ENCODE measurements at places on chromosomes 7 and 10.
A peak's percentile ranks its signal among the peaks of the same experiment; 100 is the strongest.

DNA sequence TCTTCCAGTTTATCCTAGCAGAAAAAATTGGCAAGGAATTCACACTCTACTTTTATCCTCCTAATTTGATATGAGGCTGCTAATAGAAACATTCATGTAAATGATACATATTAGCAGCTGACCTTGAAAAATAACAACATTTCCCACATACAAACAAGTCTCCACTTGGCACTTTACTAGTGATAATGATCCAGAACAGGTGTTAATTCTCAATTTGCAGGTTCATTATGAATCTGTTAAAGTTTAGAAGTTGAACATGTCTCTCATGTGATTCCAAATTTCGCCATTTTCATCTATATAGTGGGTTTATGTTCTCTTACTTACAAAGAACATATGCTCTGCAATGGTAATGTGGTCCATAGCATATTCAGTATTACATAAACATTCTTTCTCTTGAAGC is 1396.8 kb upstream of the LRRTM3 start:
- no peak for DNase-seq

- DNase-seq: no peak
Observed at GRCh38 chr10:9311702-9312499, 1257.4 kb downstream of the GATA3 start.

DNA sequence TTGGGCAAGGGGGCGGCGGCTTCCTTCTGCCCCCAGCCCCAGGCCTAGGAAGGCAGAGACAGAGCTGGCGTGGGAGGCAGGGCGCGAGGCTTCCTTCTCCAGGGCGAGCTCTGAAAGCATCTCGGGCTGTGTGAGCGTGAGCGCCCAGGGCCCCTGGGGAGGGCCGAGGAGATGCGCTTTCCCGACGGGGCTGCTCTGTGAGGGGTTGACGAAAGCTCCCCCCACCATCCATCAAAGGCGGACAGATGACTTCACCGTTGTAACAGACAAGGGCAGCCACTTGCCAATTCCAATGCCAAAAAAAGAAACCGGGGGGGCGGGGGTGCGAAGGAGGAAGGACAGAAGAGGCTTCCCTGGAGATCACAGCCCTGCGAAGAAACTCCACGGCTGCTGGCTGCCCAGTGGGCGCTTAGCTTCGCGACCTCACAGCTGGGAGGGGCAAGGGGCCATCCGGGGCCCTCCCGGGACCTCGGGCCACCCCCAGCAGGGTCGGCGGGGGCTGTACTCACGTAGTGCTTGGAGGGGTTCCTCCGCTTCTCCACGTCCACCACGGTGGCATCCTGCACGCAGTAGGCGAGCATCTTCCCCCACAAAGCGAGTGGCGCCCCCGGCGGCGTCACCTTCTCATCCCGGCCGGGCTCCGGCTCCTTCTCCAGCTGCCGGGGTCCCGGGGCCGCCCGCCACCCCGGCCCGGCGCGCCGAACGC is 537 bp downstream of the SH3PXD2A start:
- DNase-seq: peak; percentile 51

DNA sequence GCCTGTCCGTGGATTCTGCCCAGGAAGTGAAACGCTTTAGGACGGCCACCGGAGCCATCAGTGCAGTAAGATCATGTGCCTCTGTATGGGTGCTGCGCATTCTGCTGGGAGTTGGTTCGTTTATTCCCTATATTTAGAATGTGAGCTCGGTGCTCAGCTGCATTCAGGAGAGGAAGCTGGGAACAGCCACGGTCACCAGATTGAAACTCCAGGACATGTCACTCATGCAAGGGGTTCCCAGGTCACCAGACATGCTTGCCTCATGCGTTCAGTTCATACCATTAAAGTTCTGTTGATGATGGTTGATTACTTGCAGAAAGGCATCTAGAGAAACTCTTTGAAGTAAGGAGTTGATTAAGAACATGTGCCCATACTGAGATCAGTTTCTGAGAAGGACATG is 78.1 kb downstream of the TRRAP start:
- DNase-seq: no peak

DNA sequence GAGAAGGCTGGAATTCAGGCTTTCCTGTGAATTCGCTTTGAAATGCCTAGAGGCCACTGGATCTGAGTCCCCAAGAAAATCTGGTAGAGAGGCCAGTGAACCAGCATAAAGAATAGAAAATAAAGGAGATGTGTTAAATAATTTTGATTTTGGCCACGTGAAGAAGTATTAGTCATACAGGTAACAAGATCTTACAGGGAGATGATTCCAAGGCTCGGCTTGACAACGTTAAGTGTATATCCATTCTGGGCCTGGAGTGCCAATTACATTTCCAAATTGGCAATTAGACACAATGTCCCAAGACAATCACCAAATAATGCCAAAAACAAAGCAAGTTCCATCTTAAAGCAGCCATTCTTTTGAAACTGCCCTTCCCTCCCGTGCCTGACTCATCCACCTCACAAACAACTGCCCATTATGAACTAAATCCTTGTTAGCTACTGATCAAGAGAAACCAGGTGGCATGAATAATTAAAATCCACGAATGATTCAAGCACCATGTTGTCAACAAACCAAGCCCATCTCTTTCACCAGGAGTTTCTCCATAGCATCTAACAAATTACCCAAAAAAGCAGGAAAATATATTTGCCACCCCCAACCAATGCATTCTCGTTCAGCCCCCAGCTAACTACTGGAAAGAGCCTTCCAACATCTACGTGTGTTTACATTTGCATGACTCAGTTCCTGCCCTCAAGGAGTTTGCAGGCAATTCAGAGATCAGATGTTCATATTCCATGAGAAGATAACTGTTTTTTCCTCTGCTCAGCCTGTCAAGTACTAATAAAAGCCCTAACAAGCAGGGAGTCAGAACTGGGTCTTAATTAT is 8.5 kb downstream of the KCNMA1 start:
- DNase-seq: no peak

DNA sequence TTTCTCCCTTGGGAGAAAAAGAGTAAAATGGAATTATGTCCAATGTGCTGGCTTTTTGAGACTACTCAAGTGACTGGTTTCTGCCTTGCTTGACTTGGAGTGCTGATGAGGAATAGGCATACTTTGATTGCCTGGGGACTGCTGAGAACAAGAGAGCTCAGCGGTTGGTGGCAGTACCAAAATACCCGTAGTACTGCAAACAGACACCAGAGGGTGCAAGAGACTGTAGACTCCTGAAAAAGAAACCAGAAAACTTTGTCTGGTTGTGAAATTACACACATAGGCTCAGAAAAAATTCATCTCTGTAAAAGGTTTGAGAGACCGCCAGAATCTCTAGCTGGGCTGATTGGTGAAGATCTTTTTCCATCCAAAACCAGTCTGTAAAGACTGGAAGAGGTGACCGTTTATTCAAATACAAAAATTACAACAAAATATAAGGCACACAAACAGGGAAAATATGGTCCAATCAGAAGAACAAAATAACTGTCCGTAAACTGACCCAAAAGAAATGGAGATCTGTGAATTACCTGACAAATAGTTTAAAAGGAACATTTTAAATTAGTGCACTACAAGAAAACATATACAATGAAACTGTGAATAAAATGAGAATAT is 18.5 kb downstream of the BICC1 start:
- DNase-seq: peak; percentile 11
